PC-3 (cell line): ENCODE measurements at places on chromosomes 16 and 17. TPM values are rescaled to one million over a fixed set of nuclear protein-coding genes. Genes with fewer than 3 reads are reported as not detected.

CA7 gene
- not detected in 2 replicates for total RNA-seq

RHBDL3 gene
- not detected in 2 replicates for total RNA-seq

ESRP2 gene
- 46.9 and 48.1 TPM in 2 replicates for total RNA-seq

KNOP1 gene
- 13.6 and 18.8 TPM in 2 replicates for total RNA-seq

NLRC5 gene
- 0.98 and 4.4 TPM in 2 replicates for total RNA-seq

DNA sequence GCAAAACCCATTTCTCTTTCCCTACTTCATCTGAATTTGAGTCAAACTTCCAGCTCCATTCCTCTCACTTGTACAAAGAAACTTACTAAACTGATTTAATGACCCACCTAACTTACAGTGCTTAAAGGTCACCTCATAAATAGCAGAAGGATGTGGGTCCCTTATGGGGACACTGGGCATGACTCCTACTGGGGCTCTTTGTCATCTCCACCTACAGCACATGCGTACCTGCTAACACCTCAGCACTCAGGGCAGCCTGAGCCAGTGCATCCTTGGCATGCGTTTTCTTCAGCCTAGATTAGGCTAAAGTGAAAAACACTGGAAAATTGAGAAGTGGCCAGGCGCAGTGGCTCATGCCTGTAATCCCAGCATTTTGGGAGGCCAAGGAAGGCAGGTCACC, 63.2 kb downstream of the HELZ start:
- H3K36me3 ChIP-seq, result peaks cover 5% of the 10 kb centered on the region; the same call in 1 of the 2 replicates
- DNase-seq, result no peak
- no peaks in the 10 kb centered on the region for H3K4me1 ChIP-seq
- H3K27me3 ChIP-seq, result no peaks in the 10 kb centered on the region
- no peak overlapping the region for H3K27ac ChIP-seq

- H3K27ac ChIP-seq, result no peak overlapping the region
- H3K4me1 ChIP-seq, result 0 out of 2 replicates have a peak, but pooled peaks cover 2% of the 10 kb centered on the region
- H3K27me3 ChIP-seq, result no peaks in the 10 kb centered on the region
- no peak overlapping the region for H3K4me3 ChIP-seq
- peaks cover 39% of the 10 kb centered on the region for H3K36me3 ChIP-seq
- DNase-seq, result no peak
Measured at GRCh38 chr16:4433914-4434787, 8.5 kb downstream of the DNAJA3 start.

DNA sequence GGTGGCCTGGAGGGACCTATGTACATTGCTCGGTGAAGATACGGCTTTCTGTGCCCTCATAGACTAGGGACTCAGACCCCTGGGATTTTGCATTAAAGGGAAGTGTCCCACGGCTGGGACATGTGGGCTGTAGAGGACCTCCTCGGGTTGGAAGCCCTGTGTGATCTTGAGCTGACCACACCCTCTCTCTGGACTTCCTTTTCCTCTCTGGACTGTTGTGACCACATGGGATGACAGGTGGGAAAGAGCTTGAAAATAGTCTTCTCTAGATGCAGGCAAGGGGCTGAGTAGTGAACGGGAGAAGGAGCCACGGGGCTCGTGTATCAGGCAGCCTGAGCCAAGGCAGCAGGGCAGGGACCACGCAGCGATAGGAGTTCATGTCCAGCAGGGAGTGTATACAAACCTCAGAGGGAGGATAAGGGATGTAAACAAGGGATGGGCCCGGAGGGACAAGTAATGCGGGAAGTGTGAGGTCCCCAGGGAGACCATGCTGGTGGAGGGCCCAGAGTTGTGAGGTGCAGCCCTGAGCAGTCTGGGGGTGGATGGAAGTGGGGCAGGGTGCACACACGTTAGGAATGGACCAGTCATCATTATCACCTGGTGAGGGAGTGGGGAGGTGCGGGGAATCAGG, 4.5 kb upstream of the SLC4A1 start:
- no peak overlapping the region for H3K4me3 ChIP-seq
- no peak for DNase-seq
- H3K4me1 ChIP-seq, result no peaks in the 10 kb centered on the region

- no peaks in the 10 kb centered on the region for H3K27me3 ChIP-seq
- H3K27ac ChIP-seq, result no peak overlapping the region
- H3K4me3 ChIP-seq, result no peak overlapping the region
- H3K36me3 ChIP-seq, result no peaks in the 10 kb centered on the region
- no peak for DNase-seq
Measured at GRCh38 chr16:11612665-11613025, 25.9 kb upstream of the LITAF start.

DNA sequence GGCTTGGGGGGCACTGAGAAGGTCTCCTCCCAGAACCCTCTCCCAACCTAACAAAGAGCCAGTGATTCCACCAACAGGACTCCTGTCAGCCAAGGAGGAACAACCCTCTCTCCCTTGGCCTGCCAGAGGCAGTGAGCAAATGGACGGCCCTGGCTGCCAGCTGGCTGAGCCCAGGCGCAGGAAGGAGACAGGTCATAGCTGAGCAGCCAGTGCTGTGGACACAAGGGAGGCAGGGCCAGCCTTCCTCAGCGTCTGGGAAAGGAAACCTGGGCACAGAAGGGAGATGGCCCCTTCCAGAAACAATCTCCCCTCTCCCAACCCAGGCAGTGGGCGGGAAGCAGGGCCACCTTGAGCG, 2.1 kb downstream of the MPO start:
- 0 out of 2 replicates have a peak, but pooled peaks cover 17% of the 10 kb centered on the region for H3K27me3 ChIP-seq
- no peaks in the 10 kb centered on the region for H3K36me3 ChIP-seq
- H3K27ac ChIP-seq, result no peak overlapping the region

DNA sequence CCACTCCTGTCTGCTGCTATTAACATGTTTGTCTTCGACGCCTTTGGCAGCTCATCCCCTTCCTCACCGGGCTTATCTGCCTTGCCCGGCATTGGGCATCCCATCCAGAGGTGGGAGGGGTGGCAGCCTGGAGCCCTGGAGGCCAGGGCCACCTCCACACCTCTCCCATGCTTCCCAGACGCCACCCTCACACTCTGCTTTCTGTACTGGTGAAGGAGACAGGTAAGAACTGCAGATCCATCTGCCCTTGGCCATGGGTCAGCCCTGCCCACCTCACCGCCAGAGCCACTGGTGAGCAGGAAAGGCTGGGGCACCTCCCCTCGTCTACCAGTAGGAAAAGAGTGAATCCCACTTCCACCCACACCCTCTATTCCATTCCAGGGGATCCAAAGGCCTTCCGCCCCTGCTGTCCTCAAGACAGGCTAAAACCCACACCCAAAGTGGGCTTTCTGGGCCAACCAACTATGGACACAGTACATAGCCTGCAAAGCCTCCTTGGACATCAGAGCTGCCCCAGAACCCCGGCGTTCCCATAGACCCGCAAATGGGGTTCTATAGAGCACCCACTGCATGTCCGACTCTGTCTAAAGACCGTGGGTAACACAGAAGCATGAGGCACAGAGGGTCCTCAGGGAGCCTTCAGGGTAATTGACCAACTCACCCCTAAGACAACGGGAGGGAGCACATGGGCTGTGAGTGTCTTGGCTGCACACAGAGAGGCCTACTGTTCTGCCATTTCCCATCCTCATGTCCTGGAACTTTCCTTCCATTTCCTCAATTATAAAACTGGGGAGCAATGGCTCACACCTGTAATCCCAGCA, 23.4 kb upstream of the RBFOX3 start:
- no peak overlapping the region for H3K4me3 ChIP-seq
- peaks cover 75% of the 10 kb centered on the region for H3K27me3 ChIP-seq
- H3K36me3 ChIP-seq, result no peaks in the 10 kb centered on the region

- no peaks in the 10 kb centered on the region for H3K27me3 ChIP-seq
- no peaks in the 10 kb centered on the region for H3K36me3 ChIP-seq
- no peak overlapping the region for H3K4me3 ChIP-seq
- DNase-seq, result no peak
- peaks cover 18% of the 10 kb centered on the region for H3K4me1 ChIP-seq
Measured at GRCh38 chr17:82961366-82962162, 117.8 kb upstream of the METRNL start.
